ENCODE measurements at places on chromosomes 13 and 19.

- no peak for DNase-seq
Measured at GRCh38 chr13:34064456-34065205, 246.7 kb downstream of the RFC3 start.

- DNase-seq = no peak
Measured at GRCh38 chr13:19888799-19889198, 25.4 kb upstream of the ZMYM5 start.

- DNase-seq = no peak
Measured at GRCh38 chr19:291561-292280, 518 bp upstream of the PLPP2 start.

DNA sequence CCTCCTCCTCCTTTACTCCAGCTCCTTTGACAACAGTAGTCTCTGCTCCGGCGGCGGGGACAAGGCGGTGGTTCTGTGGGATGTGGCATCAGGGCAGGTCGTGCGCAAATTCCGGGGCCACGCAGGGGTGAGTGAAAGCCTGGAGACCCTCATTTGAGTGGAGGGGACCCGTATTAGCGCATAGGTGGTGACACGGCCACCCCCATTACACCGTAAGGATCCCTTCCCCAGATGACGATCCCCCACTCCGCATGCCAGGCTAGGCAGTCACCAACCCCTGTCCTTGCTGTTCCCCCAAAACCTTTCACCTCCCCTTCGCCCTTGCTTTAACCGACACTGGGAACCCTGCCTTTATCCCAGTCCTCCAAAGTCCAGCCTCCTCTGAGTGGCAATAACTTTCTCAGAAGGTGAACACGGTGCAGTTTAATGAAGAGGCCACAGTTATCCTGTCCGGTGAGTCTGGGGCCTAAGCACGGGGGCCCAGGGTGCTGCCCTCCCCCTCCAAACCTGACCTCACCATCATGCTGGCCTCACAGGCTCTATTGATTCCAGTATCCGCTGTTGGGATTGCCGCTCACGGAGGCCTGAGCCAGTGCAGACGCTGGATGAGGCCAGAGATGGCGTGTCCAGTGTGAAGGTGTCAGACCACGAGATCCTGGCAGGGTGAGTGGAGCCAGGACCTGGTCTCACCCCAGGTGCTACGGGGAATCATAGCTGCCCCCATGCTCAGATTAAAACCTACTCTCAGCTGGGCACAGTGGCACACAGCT is 3.7 kb downstream of the WDR83 start:
- no peak for DNase-seq

- DNase-seq = no peak
Measured at GRCh38 chr19:28009696-28010095, 1203.3 kb downstream of the UQCRFS1 start.

GRCh38 chr13:87671753-87672605 is 808 bp downstream of the SLITRK5 start:
- DNase-seq = no peak

DNA sequence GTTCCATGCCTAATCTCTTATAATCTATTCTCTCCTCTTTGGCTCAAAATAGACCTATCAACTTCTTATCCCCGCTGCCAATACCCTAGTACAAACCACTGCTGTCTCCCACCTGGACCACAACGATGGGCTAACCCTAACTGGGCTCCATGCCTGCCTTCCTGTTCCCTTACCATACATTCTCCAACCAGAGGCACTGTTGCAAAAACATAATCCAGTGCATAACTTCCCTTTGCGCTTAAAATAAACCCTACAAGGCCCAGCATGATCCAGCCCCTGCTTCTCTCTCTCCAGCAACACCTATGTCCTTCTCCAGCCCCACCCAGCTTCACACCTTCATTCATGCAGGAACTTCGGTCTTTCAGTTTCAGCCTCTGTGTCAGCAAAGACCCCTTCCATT is 27.4 kb upstream of the CEBPA start:
- no peak for DNase-seq

DNA sequence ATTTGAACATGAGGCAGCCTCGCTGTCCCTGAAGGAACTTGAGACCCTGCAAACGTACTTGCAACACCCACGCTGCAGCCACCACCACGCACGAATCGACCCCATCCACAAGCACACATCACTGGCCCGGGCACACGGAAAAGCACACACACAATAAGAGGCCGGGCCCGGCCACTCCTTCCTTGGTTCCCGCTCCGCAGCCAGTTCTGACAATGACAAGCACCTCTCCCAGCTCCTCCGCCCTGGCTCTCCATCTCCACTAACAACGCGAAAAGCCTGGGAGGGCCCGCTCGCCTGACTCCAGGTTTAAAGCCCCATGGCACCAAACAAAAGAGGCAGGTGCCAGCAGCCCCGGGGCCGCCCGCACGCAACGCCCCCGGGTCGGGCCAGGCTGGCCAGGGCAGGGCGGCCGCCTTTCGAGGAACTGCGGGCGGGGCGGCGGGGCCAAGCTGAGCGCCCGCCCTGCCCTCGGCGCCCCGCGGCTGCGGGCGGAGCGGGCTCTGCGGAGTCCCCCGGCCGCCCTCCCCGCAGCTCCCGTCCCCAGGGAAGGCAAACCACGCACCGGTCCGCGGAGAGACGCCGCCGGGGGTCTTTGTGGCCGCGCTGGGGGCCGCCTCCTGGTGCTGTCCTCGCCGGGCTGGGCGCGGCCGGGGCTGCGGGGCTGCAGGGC is 495 bp downstream of the DCLK1 start:
- no peak for DNase-seq

GRCh38 chr13:50594276-50595051 is 249.0 kb downstream of the DLEU7 start:
- no peak for DNase-seq

GRCh38 chr19:2782329-2782935 is 641 bp downstream of the SGTA start:
- DNase-seq = no peak

GRCh38 chr19:48424694-48425219 is 21.0 kb upstream of the GRWD1 start:
- no peak for DNase-seq

DNA sequence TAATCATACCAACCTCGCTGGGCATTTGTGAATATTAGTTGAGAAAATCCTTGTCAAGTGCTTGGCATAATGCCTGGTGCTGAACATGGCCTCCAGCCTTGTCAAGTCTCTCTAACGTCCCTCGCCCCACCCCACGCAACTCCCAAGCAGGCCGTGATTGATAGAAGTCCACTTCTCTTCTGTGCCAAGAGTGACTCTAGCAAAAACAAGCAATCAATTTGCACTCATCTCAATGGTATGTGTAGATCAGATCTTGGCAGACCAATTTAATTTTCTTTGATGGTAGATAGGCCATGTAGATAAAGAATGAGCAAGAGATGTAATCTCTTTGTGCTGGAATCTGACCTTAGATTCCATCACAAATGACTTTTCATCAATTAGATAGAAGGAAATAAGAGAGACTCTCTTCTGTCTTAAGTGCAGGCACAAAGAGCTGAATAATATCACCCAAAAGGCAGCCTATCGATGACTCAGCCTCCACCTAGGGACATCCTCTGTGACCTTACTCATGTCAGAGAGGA is 31.0 kb upstream of the KATNAL1 start:
- DNase-seq = peak; percentile 41

DNA sequence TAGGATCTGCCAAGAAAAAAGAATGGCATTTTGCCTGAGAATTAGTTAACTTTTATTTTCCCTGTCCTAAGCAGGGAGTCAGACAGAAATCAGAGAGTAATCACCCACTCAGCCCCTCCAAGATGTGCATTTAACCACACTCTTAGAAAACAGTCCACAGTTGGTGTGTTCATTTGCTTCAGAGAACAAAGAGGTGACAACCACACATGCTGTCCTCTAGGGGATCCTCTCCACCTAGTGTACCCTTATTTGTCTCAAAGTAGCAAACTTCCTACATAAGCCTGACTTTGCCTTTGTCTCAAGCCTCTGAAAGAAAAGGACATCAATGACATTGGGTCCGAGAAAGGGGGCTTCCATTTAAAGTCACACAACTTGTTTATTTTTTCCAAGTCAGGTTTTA is 107.0 kb upstream of the RFC3 start:
- no peak for DNase-seq

DNA sequence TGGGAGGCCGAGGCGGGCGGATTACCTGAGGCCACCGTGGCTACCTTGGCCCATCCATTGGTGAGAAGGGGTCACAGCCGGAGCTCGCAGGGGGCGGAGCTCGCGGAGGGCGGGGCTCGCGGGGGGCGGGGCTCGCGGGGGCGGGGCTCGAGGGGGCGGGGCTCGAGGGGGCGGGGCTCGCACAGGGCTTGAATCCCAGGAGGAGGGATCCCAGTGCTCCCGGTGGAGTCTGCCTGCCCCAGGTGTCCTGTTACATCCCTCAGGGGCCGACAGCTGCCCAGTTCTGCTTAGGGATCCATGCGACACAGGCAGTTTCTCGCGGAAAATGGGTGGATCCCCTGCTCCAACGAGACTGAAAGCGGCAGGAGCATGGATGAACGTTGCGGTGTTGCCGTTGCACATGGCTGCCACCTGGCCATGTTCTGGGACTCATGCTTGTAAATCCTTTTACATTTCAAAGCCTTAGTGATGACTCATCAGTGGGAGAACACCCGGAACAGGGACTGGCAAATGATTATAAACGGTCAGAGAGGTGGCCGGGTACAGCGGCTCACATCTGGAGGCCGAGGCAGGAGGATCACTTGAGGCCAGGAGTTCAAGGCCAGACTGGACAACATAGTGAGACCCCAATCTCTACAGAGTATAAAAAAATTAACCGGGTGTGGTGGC is 25.1 kb downstream of the TMPRSS9 start:
- DNase-seq = peak; percentile 75

- DNase-seq = no peak
Measured at GRCh38 chr13:59601993-59602392, 561.7 kb downstream of the DIAPH3 start.

DNA sequence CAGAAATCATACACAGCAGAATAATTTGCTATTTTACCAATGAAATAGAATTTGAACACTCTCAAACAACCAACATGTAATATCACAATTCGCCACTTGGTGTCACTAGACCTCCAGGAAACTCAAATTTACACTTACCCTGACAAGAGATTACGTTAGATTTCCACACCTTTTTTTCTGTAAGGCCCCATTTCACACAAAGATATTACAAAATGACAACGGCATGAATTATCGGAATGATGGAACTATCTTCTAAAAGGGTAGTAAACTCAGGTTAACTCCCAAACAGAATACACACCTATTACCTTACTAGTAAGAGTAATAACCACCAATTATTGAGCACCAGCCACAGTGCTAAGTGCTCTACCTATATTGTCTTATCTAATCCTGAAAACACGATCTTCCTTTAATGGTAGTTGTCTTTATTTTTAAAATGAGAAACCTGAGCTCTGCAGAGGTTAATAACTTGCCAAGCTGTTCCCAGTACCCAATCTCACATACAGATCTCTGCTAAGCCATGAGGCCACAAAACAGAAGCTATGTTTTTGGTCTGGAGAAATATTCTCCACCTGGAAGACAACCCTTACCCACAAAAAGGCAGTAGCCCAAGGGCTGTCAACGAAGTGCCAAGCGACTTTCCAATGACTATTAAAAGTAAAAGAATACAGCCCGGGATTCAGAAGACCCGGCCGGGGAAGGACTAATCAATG is 152.4 kb downstream of the DCLK1 start:
- DNase-seq = no peak

- DNase-seq = no peak
Measured at GRCh38 chr13:35518337-35518946, 42.0 kb upstream of the MAB21L1 start.

DNA sequence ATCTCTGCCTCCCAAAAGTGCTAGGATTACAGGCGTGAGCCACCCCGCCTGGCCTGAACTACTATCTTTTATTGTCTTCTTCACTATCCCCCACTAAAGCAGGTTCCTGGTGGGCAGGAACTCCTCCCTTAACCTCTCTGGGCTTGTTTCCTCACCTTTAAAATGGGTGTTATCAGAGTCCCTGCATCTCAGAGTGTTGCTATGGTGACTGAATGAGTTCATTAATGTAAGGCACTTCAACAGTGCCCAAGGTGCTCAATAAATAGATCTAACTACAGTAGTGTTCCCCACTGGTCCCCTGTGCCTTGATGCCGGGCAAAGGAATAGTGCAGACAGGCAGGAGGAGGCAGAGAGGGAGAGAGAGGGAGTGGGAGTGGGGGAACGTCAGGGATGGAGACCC is 20.5 kb downstream of the CCDC97 start:
- no peak for DNase-seq

DNA sequence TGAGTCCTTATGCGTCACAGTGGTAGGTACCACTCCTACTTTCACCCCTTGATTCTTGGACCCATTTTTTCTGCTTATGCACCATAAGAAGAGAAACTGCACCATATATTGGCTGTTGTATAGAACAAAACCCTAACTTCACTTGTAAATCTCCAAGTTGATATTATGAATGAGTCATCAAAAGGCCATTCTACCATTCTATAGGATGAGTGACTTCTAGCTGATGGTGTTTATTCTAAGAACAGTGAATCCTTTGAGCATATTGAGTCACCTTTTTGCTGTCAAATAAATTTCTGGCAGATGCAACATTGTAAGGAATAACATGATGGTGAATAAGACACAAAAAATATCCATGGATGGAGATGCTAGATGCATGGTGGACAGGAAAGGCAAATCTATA is 57.7 kb downstream of the POLR1D start:
- DNase-seq = peak; percentile 15

DNA sequence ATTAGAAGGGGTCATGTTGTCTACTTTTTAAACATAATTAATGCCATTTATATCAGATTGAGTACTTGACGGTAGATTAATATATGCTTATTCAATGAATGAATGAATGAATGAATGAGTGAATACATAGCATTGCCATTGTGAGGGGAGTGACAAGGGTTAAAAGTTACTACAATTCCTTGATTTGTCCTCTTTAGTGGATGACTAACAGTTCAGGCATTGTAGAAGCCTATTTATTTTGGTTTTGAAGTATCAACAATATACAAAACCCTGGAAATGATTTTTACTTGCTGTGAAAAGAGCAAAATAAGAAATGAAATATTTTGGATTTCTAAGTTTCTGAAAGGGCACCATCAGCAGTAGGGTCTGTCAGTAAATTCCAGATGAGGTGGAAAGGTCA is 122.7 kb downstream of the CYSLTR2 start:
- DNase-seq = no peak

- DNase-seq = no peak
Measured at GRCh38 chr19:19711306-19711933, 21.5 kb downstream of the ZNF14 start.

GRCh38 chr19:13640611-13641010 is 123.7 kb upstream of the MRI1 start:
- no peak for DNase-seq

GRCh38 chr13:109586509-109587346 is 199.7 kb downstream of the IRS2 start:
- DNase-seq = no peak

DNA sequence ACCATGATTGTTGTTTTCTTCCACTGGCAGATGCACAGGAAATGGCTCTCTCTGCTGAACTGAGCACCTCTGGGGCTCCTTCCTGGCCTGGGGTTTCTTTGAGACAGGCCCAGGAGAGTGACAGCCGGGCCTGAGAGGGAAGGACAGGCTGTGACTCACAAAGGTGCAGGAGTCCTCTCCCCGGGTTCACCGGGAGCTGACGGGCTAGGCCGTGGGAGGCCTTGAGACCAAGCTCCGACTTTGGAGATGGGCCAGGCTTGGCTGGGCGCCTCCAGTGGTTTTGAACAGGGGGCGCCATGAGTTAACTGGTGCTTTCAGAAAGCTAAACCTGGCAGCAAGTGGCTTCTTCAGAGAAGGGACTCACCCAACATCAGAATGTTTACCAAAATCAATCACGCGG is 143.4 kb downstream of the URI1 start:
- DNase-seq = no peak

All from keratinocyte (primary cell).